ENCODE measurements at places on chromosomes 4 and X.

- ATAC-seq: no peak
Measured at GRCh38 chr4:25060963-25061340, 30.2 kb upstream of the LGI2 start.

DNA sequence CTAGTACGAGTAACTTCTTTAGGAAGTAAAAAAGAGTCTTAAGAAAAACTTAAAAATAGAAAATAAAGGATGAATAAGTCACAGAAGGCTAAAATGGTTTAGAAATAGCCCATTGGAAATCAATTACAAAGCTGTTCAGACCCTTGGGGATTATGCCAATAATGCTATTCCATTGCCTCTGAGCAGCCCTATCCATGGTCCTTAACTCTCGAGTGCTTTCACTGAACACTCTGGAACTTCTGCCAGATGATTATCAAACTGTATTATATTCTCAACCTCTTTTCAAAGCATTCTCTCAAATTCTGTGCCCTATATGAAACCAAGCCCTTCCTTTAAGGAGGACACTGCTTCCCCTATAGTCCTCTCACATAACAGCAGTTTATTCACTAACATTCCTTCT, 17.0 kb downstream of the SLC9B1 start:
- ATAC-seq: 0 out of 3 replicates have a peak, but pooled peaks have one; percentile 26

DNA sequence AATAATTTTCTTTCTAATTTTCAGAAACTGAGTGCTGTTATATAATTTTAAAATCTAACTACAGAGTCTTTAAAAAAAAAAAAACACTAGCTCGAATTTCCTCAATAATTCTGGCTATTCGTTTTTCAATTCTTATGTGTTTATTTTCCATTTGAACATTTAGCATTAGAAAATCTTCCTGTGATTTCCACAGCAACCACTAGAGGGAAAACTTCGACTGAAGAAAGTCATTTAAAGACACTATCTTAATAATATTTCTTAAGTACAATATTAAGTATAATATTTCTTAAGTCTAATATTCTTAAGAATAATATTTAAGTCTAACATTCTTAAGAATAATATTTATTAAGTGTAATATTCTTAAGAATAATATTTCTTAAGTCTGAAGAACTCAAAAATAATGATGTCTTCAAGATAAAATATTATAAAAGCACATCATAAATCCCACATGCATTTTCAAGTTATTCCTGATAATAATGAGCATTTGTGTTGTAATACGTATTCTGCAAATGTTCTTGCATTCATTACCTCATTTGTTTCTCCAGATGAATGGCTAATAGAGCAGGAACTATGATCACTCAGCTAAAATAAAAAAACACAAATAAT, 118.4 kb upstream of the WDR17 start:
- ATAC-seq: no peak

DNA sequence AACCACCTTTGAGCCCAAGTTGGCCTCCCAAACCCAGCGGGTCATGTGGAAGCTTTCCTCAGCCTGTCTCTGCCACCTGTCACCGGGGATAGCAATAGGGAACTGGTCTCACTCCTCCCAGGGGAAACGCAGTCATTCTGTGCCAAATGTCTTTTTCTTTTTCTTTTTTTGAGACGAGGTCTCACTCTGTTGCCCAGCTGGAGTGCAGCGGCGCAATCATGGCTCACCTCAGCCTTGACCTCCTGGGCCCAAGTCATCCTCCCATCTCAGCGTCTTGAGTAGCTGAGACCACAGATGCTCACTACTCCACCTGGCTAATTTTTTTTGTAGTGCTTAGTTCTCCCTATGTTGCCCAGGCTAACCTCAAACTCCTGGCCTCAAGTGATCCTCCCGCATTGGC, 40.3 kb downstream of the MED28 start:
- no peak for ATAC-seq

GRCh38 chrX:37958525-37959211, 47.7 kb upstream of the SYTL5 start:
- ATAC-seq: no peak

All from SK-N-SH treated with all-trans-retinoic acid at 6 μM for 48 hours (cell line).